Melanocyte of skin (primary cell): ENCODE measurements at places on chromosomes 12 and 14. TPM values are rescaled to one million over a fixed set of nuclear protein-coding genes. Genes with fewer than 3 reads are reported as not detected.

Gene EAPP
- 39.2 and 49.1 TPM in 2 replicates for total RNA-seq

Gene CABP1
- total RNA-seq = under 0.01 and 0.62 TPM in 2 replicates

Gene KRT73
- not detected in 2 replicates for total RNA-seq

Gene CIT
- total RNA-seq = 112 and 114 TPM in 2 replicates

Gene LRP1
- total RNA-seq = 35.8 and 70.2 TPM in 2 replicates

Gene TNFAIP2
- 0.62 and 5.0 TPM in 2 replicates for total RNA-seq

Gene IKZF4
- total RNA-seq = 3.7 and 4.9 TPM in 2 replicates

Gene TPPP2
- total RNA-seq = not detected in 2 replicates
